CD4-positive, alpha-beta T cell treated with Interleukin-12 subunit alpha and Interleukin-12 subunit beta, for 1 hour (primary cell): ENCODE measurements at places on chromosomes 3 and 15.

- DNase-seq, result no peak
These were observed 94.1 kb upstream of the MRPL3 start for GRCh38 chr3:131596884-131597283.

DNA sequence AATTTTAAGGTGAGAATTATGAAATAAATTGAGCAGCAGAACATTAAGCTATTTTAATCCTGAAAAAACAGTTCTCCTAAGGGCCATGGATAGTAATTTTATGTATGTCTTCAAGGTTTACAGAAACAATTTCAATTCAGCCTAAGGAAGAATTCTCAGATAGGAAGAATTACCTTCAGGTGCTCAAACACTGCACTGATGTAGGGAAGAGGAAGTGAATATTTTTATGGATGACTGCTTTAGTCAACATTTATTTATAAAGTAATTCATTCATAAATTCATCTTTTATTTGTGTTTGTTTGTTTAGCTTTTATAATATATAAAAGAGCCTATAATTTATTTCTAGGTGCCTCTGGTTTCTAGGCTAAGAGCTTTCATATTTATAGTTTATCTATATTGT lies 620.7 kb downstream of the NAALADL2 start:
- DNase-seq, result no peak

GRCh38 chr3:1843111-1843510 lies 255.6 kb upstream of the CNTN4 start:
- no peak for DNase-seq

DNA sequence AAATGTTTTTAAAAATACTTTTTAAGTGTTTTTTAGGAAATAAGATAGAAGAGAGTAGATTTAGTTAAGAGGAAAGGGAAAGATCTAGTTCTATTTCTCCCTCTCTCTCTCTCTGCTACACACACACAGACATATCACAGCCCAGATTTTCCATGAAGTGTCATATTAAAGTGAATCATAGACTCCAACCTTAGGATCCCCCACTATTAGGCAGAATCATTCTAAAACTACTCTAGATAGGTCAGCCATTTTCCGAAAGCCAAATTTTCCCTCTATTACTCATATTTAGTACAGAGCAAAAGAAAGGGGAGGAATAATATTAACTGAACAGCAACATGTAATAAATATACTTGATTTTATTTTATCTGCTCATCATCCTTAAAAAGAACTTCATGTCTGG lies 45.1 kb upstream of the RSL24D1 start:
- DNase-seq, result no peak

DNA sequence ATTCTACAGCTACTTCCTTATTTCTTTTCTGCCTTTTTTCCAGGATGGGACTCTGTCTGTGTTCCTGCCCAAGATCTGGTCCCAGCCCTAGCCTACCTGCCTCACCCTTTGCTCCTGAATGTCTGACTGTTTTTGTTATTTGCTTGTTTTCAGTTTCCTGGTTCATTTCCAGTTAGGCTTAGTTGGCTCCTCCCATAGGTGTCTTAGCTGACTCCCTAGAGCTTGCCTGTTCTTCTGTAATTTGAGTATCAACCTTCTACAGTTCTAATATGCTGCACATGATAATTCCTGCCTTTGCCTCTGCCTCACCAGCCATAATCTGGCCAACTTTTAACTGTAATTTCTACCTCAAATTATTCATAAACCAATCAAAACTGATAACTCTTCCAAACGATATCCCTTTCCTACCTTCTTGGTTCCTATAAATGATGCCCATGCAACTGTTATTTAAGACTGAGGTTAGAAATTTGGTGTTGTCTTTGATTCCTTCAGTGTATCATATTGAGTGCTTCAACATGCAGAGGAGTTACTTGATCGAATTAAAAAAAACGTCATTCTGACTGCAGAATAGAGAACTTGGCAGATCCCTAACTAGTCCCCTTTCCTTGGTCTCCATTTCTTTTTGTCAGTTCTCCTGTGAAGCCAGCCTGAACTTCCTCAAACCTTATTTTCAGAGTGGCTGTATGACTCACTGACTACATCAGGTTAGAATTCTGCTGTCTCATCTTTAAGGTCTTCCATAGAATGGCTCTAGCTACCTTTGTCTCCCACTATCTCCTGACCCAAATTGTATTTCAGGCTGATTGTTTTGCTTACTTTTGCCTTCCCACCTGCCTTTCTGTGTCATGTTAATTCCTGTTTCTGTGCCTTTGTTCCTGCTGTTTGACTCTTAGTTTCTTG lies 8.4 kb downstream of the GOLM2 start:
- DNase-seq, result no peak

DNA sequence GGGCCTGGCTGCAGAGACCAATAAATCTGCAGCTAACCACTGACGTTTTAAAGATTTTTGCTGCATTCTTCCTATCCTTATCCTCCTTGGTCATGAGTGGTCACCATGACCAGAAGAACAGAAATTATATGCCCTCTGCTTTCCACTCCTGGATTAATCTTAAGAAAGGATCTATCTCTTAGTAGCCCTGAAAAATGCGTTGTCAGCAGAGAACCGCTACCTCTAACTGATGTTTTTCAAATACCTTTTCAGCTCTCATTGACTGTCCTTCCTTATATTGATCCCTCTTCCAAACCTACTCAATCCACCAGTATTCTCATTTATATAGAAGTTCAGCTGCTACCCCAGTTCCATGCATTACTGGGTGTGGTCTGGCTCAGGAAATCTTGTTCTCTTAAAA lies 610.1 kb downstream of the MECOM start:
- no peak for DNase-seq

- DNase-seq, result no peak
These were observed 53.4 kb downstream of the USP13 start for GRCh38 chr3:179706233-179706632.

GRCh38 chr3:182683858-182684257 lies 109.4 kb upstream of the ATP11B start:
- no peak for DNase-seq

DNA sequence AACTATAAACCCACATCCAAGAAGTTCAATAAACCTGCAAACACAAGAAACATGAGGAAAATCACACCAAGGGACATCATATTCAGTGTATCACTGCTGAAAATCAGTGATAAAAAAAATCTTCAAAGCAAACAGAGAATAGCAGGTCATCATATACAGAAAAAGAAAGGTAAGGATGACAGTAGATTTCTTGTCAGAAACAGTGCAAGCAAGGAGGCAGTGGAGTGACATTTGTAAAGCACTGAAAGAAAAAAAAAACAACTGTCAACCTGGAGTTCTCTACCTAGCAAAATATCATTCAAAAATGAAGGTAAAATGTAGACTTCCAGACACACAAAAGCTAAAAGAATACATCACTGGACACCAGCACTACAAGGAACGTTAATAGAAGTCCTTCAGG lies 71.5 kb downstream of the TRPC1 start:
- no peak for DNase-seq

- no peak for DNase-seq
These were observed 2.8 kb upstream of the ILDR1 start for GRCh38 chr3:122024800-122025199.

GRCh38 chr15:34010921-34011320 lies 28.1 kb downstream of the AVEN start:
- no peak for DNase-seq

- no peak for DNase-seq
These were observed 291.8 kb downstream of the NAALADL2 start for GRCh38 chr3:175150812-175151401.

DNA sequence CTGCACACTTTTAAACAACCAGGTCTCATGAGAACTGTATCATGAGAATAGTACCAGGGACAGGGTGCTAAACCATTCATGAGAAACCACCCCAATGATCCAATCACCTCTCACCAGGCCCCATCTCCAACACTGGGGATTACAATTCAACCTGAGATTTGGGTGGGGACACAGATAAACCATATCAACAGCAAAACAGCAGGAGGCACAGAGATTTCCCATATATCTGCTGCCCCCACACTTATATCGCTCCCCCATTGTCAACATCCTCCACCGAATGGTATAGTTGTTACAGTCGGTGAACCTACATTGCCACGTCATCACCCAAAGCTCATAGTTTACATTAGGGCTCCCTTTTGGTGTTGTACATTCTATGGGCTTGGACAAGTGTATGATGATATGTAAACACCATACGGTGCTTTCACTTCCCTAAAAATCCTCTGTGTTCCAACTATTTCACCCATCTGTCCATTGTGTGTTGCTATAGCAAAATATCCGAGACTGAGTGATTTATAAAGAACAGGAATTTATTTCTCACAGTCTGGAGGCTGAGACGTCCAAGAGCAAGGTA lies 224.8 kb downstream of the FAM43A start:
- no peak for DNase-seq

- no peak for DNase-seq
These were observed 40.6 kb downstream of the LINGO1 start for GRCh38 chr15:77591968-77592613.

DNA sequence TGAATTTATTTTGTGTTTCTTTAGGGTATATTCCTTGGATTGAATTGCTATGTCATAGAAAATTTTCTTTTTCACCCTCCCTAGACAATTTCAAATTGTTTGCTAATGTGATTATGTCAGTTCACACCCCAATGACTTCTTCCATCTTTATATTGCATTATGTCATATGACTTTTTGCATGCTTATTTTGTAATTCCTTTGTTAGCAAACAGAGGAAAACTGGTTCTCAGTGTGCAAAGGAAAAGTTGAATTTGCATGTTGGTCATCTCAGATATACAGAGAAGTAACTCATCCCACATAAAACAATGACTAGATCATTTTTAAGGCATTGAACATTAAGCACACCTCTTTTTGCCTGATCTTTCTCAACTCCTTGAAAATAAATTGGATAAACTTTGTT lies 3.3 kb upstream of the RNF13 start:
- no peak for DNase-seq

GRCh38 chr3:177484206-177484605 lies 286.9 kb upstream of the TBL1XR1 start:
- DNase-seq, result no peak

DNA sequence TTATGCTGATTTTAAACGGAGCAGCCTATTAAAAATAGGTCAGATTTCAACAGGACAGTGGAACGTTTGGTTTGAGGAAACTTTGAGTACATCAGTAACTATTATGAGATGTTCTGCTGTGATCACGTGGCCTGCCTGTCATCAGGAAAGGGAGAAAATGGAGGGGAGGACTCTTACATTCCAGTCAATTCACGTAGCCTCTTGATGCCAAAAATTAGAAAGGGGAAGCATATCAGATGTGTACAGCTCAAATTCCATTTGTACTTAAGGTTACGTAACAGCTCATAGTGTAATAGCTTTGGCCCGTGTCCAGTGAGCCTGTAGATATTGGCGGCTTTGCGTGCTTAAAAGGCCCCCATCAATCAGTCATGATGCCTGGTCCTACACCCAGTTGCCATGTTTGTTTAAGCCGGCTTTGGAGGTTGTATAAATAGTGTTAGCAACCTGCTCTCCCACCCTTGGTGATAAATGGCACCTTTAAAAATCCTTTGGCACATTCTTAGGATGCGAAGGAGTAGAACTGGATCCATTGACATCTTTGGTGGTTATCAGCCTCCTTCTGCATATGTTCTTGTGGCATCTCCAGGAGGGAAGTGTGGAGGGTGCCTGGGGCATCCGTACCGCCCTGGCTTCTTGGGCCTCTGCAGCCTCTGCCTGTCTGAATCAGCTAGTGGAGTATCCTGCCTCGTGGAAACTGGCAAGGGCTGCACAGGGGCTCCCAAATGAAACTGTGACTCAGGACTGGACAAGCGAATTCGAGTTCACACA lies 163.9 kb downstream of the THSD4 start:
- DNase-seq, result no peak

DNA sequence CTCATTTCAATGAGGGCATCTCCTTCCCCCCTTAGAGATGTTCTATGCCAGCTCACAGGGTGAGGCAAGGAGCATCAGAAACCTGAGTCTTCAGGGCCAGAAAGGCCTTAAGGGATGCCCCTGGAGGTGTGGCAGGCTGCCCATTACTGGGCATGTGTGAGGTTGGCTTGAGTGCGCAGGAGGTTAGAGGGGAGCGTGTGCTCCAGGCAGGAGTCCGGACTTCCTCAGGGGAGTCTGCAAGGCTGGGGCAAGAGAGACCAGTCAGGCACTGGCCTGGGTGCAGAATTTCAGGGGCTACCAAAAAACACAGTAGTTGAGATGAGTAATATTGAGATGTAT lies 1.9 kb downstream of the LOXL1 start:
- DNase-seq, result no peak

- no peak for DNase-seq
These were observed 26.3 kb upstream of the BNC1 start for GRCh38 chr15:83310521-83311456.

- peak; percentile 33 for DNase-seq
These were observed 79.8 kb downstream of the ABHD5 start for GRCh38 chr3:43770426-43771103.

- DNase-seq, result no peak
These were observed 396.8 kb upstream of the RASGRP1 start for GRCh38 chr15:38961456-38961855.

GRCh38 chr15:98712845-98713584 lies 64.7 kb downstream of the IGF1R start:
- no peak for DNase-seq

GRCh38 chr3:145857956-145858355 lies 303.0 kb downstream of the PLOD2 start:
- no peak for DNase-seq

GRCh38 chr15:42160136-42160535 lies 3.7 kb upstream of the PLA2G4F start:
- DNase-seq, result no peak

- DNase-seq, result no peak
These were observed 989 bp upstream of the PPIB start for GRCh38 chr15:64163659-64164362.

DNA sequence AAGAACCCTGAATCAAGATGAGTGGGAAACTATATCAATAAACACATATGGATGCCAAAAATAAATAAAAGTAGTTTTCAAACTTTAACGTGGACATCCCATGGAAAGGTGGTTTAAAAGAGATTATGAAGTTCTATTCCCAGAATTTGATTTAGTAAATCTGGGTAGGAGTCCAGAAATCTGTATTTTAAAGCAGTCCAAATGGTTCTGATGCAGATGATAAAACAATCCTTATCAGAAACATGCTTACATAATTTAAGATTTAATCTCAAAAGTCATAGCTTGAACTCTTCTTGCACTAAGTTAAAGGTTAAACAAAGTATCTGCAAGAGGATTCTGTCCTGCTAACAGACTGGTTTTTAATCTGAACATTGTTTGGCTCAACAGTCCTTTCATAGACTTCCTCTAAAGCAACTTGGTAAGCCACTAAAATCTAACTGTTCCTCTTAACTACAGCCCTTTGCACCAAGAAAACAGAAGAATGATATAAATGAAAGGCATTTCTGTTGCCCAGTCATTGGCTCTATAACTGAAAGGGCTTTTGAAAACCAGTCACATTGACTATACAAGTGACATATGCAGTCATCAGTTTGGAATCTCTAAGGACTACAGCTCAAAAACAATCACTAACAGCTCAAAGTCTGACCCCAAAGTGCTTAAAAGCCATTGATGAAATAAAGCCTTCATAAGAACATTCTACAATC lies 23.4 kb upstream of the MAP4 start:
- DNase-seq, result no peak

DNA sequence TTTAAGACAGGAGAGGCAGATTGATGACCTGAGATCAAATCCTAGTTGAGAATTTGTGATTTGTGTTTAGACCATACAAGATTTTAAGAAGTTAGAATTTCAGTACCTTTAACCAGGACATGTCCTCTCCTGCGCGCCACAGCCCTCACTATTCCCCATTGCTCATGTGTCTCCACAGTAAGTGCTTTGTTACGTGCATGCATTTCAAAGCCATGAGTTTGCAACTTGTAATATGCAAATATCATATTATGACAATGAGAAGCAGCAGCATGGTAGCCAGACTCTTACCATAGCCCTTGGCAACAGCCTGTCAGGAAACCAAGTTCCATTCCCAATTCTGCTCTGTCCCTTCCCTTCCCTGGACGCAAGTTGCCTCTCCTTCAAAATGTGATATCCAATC lies 73.3 kb upstream of the ATP13A5 start:
- no peak for DNase-seq
